Thoracic aorta (tissue), 2 donors: ENCODE measurements at places on chromosomes 7 and 10.
A peak's percentile ranks its signal among the peaks of the same experiment; 100 is the strongest.

- H3K4me1 ChIP-seq = no peaks in the 10 kb centered on the region
- H3K27me3 ChIP-seq = no peaks in the 10 kb centered on the region
- no peak overlapping the region for H3K27ac ChIP-seq
- H3K36me3 ChIP-seq = no peaks in the 10 kb centered on the region
Observed at GRCh38 chr10:28788762-28789161, 111.4 kb downstream of the BAMBI start.

- no peak overlapping the region for H3K27ac ChIP-seq
- H3K4me3 ChIP-seq = no peak overlapping the region
- no peaks in the 10 kb centered on the region for H3K36me3 ChIP-seq
Observed at GRCh38 chr7:94142281-94142680, 138.1 kb upstream of the BET1 start.

- DNase-seq = no peak
- H3K36me3 ChIP-seq = peaks cover 10% of the 10 kb centered on the region
- H3K4me3 ChIP-seq = no peak overlapping the region
- no peaks in the 10 kb centered on the region for H3K27me3 ChIP-seq
Observed at GRCh38 chr10:122420624-122421007, 33.8 kb upstream of the ARMS2 start.

DNA sequence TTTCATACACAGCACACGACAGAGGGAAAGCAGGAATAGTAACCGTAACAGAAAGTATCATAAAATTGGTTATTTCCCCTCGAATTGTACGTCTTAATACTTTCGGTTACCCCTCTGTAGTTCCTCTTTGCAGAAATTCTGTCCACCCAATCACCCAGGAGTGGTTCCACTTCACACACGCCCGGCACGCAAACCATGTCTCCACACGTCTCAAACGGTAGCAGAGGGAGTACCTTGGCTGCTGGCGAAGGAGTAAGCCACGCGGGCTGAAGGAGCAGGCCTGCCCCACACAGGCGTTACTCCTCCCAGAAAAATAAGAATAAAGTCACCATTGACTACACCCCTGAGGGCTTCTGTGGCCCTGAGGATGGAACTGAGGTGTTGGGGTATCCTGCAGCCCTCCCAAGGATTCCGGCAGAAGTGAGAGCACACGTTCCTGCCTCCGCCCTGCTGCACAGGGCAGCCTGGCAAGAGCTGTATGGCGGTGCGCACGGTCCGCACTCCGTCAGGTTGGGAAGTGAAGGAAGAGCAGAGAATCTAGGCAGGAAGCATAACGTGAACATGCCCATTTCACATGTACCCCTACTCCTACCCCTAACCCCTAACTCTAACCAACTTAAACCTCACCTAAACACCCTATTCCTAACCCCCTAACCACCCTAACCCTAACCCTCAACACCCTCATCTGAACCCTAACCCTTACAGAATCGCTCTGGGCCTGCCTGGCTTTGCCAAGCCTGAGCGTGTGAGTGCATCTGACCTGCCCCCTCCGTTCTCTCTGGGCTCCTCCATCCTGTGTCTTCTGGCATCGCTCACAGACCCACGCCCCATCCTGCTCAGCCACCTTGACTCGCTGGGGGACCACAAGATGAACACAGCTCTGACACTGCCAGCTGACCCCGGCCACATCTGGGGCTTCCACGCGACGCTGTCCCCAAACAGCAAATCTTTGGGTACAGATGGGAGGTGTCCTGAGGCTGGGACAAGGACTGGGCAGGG is 18.2 kb downstream of the GPR146 start:
- DNase-seq = no peak
- no peak overlapping the region for H3K27ac ChIP-seq
- no peaks in the 10 kb centered on the region for H3K27me3 ChIP-seq
- H3K36me3 ChIP-seq = no peaks in the 10 kb centered on the region
- H3K4me1 ChIP-seq = no peaks in the 10 kb centered on the region
- H3K4me3 ChIP-seq = no peak overlapping the region

GRCh38 chr7:111640416-111640815 is 78.1 kb upstream of the IMMP2L start:
- no peaks in the 10 kb centered on the region for H3K36me3 ChIP-seq
- no peak overlapping the region for H3K27ac ChIP-seq
- no peaks in the 10 kb centered on the region for H3K27me3 ChIP-seq
- no peaks in the 10 kb centered on the region for H3K4me1 ChIP-seq

GRCh38 chr7:92808006-92808405 is 28.4 kb downstream of the CDK6 start:
- no peak for DNase-seq
- H3K27me3 ChIP-seq = no peaks in the 10 kb centered on the region
- no peak overlapping the region for H3K27ac ChIP-seq
- no peaks in the 10 kb centered on the region for H3K36me3 ChIP-seq

DNA sequence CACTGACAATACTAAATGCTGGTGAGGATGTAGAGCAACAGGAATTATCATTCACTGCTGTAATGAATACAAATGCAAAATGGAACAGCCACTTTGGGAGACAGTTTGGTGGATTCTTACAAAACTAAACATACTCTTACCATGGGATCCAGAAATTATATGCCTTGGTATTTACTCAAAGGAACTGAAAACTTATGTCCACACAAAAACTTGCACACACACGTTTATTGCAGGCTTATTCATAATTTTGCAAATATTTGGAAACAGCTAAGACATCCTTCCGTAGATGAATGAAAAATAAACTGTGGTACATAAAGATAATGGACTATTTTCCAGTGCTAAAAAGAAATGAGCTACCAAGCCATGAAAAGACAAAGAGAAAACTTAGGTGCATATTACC is 69.6 kb downstream of the SEM1 start:
- no peak for DNase-seq
- no peaks in the 10 kb centered on the region for H3K4me1 ChIP-seq
- H3K27me3 ChIP-seq = no peaks in the 10 kb centered on the region

DNA sequence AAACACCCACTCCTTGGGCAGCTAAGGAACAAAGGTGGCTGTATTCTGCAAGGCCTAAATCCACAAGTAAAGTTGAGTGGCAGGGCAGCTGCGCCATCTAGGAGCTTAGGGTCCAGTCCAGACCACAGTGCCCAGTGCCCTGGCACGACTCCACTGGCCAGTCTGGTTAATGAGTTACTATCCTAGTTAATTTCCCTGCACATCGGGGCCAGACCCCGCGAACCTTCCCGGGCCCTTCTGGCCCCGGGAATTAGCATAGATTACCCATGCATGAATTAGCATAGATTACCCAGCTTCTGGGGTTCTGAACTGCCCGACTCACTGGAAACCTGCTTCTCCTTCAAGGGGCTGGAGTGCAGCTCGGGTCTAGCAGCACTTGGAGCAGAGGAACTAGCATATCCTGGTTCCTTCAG is 3.2 kb upstream of the EMX2 start:
- no peak overlapping the region for H3K27ac ChIP-seq
- no peaks in the 10 kb centered on the region for H3K36me3 ChIP-seq
- no peak for DNase-seq
- peaks cover 33% of the 10 kb centered on the region for H3K4me1 ChIP-seq

DNA sequence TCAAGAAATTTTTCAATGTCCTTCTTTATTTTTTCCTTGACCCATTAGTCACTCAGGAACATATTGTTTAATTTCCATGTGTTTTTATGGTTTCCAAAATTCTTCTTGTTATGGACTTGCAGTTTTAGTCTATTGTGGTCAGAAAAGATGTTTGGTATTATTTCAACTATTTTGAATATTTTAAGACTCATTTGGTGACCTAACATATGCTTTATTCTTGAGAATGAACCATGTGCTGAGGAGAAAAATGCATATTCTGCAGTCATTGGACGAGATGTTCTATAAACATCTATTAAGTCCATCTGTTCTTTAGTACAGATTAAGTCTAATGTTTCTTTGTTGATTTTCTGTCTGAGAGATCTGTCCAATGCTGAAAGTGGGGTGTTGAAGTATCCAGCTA is 42.3 kb upstream of the MDFIC start:
- no peaks in the 10 kb centered on the region for H3K4me1 ChIP-seq
- no peaks in the 10 kb centered on the region for H3K27me3 ChIP-seq
- H3K4me3 ChIP-seq = no peak overlapping the region
- H3K36me3 ChIP-seq = no peaks in the 10 kb centered on the region

DNA sequence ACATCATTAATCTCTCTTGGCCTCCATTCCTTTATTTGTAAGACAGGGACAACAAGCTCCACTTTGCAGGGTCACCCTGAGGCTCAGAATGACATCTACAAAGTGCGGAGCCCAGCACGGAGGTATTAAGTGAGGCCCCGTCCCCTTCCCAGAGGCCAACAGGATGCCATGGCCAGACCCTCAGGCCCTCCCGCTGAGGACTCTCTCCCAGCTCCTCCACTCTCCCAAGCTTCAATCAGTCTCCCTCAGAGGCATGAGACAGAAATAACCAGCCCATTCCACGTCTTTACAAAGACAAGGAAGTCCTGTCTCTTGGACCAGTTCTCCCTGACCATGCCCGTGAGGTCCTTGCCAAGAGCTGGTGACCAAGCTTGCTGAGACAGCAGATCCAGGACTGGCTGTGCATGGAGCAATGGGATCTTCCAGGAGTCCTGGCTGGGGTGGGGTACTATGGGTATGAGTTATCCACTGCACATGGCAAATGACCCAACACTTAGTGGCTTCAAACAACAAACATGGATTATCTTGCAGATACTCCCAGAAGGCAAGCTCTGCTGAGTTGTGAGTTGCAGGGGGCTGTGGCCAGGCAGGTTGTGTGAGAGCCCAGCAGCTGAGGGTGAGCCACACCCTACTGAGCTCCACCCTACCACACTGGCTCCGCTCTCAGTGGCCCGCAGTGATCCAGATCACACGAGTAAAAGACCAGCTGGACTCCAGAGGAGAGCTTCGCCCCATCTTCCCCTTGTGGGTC is 4.3 kb upstream of the PPIF start:
- H3K36me3 ChIP-seq = no peaks in the 10 kb centered on the region
- no peak overlapping the region for H3K27ac ChIP-seq
- no peaks in the 10 kb centered on the region for H3K27me3 ChIP-seq
- H3K4me3 ChIP-seq = no peak overlapping the region
- no peak for DNase-seq
- peaks cover 12% of the 10 kb centered on the region for H3K4me1 ChIP-seq

DNA sequence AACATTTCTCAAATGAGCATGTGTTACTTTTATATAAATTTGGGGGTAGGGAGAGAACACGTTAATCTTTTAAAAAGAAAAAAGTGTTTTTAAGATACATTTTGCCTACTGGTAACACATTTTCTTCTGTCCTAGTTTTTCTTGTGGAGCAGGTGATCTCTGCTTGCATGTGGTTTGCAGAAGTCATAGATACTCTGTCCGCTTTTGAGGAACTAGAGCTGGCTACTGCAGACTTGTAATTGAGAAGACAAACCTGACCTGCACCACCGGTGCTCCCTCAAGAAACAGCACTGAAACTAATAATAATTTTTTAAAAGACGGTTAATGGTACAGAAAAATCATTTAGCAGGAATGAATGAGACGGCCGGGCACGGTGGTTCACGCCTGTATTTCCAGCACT is 243.1 kb downstream of the KIAA1217 start:
- no peak overlapping the region for H3K4me3 ChIP-seq
- H3K36me3 ChIP-seq = no peaks in the 10 kb centered on the region
- peaks cover 30% of the 10 kb centered on the region for H3K4me1 ChIP-seq
- no peaks in the 10 kb centered on the region for H3K27me3 ChIP-seq
- H3K27ac ChIP-seq = no peak overlapping the region

GRCh38 chr7:101754424-101755159 is 62.8 kb upstream of the CUX1 start:
- H3K27ac ChIP-seq = no peak overlapping the region
- H3K36me3 ChIP-seq = no peaks in the 10 kb centered on the region
- no peaks in the 10 kb centered on the region for H3K27me3 ChIP-seq
- peaks cover 4% of the 10 kb centered on the region for H3K4me1 ChIP-seq

GRCh38 chr7:48309720-48310119 is 138.5 kb downstream of the ABCA13 start:
- no peak overlapping the region for H3K4me3 ChIP-seq
- no peak for DNase-seq
- no peak overlapping the region for H3K27ac ChIP-seq
- no peaks in the 10 kb centered on the region for H3K36me3 ChIP-seq
- no peaks in the 10 kb centered on the region for H3K27me3 ChIP-seq

- H3K4me1 ChIP-seq = peaks cover 7% of the 10 kb centered on the region
- no peaks in the 10 kb centered on the region for H3K27me3 ChIP-seq
- no peak for DNase-seq
- H3K4me3 ChIP-seq = peak overlapping the region; percentile 71
- H3K36me3 ChIP-seq = no peaks in the 10 kb centered on the region
- H3K27ac ChIP-seq = no peak overlapping the region
Observed at GRCh38 chr10:22927166-22927565, 687 bp upstream of the ARMC3 start.

DNA sequence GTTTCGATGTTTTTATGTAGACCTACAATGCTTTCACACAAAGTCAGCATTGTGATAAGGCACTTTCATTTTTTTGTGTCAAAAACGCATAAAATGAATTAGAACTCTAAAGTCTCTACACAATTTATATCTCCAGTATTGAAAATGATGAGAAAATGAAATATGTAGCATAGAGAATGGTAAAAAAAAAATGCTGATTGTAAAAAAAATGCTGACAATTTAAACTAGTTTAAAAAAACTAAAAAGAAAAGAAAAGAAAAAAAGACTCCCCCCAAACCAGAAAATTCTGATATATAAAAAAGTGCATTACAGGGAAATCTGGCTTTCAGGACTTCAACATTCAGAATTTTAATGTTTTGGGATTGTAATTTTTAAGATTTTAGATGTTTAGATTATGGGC is 148.1 kb downstream of the FZD1 start:
- no peak for DNase-seq
- H3K4me3 ChIP-seq = no peak overlapping the region
- no peak overlapping the region for H3K27ac ChIP-seq
- peaks cover 20% of the 10 kb centered on the region for H3K4me1 ChIP-seq
- no peaks in the 10 kb centered on the region for H3K27me3 ChIP-seq

GRCh38 chr7:93958216-93958615 is 36.7 kb downstream of the GNG11 start:
- no peaks in the 10 kb centered on the region for H3K4me1 ChIP-seq
- no peaks in the 10 kb centered on the region for H3K36me3 ChIP-seq
- DNase-seq = no peak

- no peak overlapping the region for H3K4me3 ChIP-seq
- no peaks in the 10 kb centered on the region for H3K36me3 ChIP-seq
- no peak overlapping the region for H3K27ac ChIP-seq
- no peaks in the 10 kb centered on the region for H3K27me3 ChIP-seq
- no peaks in the 10 kb centered on the region for H3K4me1 ChIP-seq
- DNase-seq = no peak
Observed at GRCh38 chr7:27972276-27972675, 208.3 kb downstream of the JAZF1 start.

GRCh38 chr10:125734823-125735222 is 15.3 kb downstream of the EDRF1 start:
- H3K4me1 ChIP-seq = no peaks in the 10 kb centered on the region
- no peak overlapping the region for H3K27ac ChIP-seq
- H3K27me3 ChIP-seq = no peaks in the 10 kb centered on the region
- DNase-seq = no peak

GRCh38 chr10:30088178-30088577 is 28.8 kb upstream of the JCAD start:
- H3K27me3 ChIP-seq = no peaks in the 10 kb centered on the region
- no peak for DNase-seq
